ENCODE measurements at places on chromosomes 1 and 21.

DNA sequence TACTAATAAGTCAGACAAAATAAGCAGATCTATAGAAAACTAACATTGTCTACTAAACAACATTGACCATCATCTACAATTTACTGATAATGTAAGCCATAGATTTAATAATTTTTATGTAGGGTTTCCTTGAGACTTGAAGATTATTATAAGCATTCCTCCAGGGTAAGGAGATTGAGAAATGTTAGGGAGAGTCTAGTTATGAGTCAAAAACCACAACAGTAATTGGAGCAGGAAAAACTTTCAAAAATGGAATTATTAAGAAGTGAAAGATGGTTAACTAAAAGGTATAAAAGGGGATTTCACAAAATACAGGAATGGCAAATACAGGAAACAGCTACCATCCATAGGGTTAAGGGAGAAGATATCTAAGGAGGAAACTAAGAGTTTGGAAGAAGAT, 12.4 kb upstream of the UHMK1 start:
- H3K4me3 ChIP-seq, result no peak overlapping the region
- no peak overlapping the region for H3K27ac ChIP-seq
- H3K36me3 ChIP-seq, result peaks cover 2% of the 10 kb centered on the region
- no peak for DNase-seq

DNA sequence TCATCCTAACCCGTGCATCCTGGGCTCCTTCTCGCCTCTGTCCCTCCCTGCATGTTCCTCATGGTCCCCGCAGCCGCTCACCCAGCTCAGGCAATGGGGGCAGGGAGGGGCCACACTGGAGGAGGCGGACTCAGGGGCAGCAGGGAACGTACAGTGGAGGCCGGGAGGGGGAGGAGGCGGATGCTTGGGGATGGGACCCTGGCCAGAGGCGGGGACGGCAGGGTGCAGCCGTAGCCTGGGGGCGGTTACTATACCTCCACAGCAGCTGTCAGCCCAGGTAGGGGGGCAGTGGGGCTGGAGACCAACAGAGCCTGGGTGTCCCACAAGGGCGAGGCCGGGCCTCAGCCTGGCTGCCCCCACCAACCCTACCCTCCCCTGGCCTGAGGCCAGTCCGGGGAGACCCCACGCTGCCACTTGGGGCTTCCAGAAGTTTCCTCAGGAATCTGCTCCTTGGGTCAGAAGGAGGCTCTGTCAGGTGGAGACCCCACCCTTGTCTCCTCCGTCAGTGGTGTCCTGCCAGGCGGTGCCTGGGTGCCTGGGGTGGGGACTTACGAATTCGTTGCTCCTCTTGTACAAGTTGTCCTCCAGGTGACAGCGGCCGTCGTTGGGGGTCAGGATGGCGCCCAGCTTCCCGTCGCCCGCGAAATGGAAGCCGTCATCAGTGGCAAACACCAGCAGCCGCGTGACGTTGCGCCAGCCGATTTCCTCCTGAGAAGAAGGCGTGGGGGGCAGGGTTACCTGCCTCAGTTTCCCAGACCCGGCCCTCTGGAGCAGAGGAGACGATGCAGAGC, 20.7 kb downstream of the ITGB2 start:
- H3K27me3 ChIP-seq, result no peaks in the 10 kb centered on the region
- peaks cover 29% of the 10 kb centered on the region for H3K4me1 ChIP-seq
- peaks cover 14% of the 10 kb centered on the region for H3K36me3 ChIP-seq
- no peak overlapping the region for H3K27ac ChIP-seq

- peaks cover 9% of the 10 kb centered on the region for H3K36me3 ChIP-seq
- H3K27me3 ChIP-seq, result no peaks in the 10 kb centered on the region
- H3K4me1 ChIP-seq, result peaks cover 61% of the 10 kb centered on the region
- no peak for DNase-seq
- H3K4me3 ChIP-seq, result peak overlapping the region; percentile 95
Measured at GRCh38 chr1:39268112-39268581, 63.7 kb downstream of the MACF1 start.

- no peak overlapping the region for H3K4me3 ChIP-seq
- H3K27ac ChIP-seq, result no peak overlapping the region
- no peaks in the 10 kb centered on the region for H3K4me1 ChIP-seq
- H3K27me3 ChIP-seq, result peaks cover 39% of the 10 kb centered on the region
Measured at GRCh38 chr1:33436557-33437285, 5.8 kb upstream of the PHC2 start.

DNA sequence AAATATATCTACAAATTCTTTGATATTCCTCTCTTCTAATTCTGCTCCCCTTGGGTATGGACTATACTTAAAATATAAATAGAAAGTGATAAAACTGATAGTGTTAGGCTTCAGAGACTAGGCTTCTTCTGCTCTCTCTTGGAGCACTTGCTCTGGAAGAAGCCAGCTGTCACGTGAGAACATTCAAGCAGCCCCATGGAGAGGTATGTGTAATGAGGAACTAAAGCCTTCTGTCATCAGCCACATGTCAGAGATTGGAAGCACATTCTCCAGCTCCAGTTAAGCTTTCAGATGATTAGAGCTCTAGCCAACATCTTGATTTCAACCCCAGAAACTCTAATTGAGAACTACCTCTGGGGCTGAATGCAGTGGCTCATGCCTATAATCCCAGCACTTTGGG, 34.3 kb downstream of the XKR8 start:
- no peak overlapping the region for H3K4me3 ChIP-seq
- H3K36me3 ChIP-seq, result peaks cover 7% of the 10 kb centered on the region
- no peaks in the 10 kb centered on the region for H3K27me3 ChIP-seq
- H3K27ac ChIP-seq, result no peak overlapping the region
- DNase-seq, result no peak

DNA sequence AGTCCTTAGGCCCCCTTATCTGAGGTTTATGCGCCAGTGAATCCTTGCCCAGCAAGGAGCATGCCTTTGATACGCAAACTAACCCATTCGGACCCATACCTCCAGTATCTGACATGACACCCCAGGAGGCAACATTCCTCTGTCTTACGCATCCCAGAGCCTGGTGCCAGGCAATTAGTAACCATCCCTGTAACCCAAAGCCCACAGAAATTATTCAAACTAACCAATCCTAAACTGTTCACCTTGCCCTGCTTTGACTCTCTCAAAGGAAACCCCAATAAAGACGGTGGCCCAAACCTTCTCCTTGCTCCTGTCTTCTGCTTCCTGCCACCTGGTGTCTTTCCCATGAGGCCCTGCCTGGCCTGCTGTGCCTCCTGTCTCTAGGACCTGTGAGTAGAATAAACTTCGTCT, 36.4 kb downstream of the ZNF496 start:
- no peak for DNase-seq
- H3K27ac ChIP-seq, result no peak overlapping the region
- H3K4me1 ChIP-seq, result no peaks in the 10 kb centered on the region
- H3K27me3 ChIP-seq, result peaks cover 11% of the 10 kb centered on the region
- no peak overlapping the region for H3K4me3 ChIP-seq

DNA sequence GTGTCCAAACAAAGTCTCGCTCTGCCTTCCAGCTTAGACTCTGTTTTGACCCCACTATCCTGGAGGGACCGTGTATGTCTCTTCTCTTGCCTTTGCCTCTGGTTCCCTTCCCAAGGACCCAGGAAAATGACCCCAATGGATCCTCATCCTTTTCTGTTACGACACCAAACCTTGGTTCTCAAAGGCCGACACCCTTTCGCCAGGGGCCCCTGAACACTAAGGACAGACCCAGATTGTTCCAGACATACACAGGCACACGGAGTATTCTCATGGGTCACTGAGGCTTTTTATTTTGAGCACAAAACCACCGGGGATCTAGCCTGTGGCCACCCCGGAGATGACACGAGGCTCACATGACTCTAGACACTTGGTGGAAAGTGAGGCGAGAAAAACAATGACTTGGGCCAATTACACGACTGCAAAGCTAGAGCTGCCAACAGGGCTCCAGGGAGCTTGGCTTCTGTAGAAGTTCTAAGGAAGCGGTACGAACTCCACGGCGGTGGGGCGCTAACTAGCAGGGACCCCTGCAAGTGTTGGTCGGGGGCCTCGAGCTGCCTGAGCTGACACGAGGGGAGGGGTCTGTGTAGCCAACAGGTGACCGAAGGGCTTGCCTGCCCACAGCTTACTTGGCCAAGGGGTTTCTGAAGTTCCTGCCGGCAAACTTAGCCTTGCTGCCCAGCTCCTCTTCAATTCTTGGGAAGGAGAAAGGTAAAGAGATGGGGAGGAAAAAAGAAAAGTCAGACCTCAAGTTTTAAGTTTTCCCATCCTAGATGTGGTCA, 17.6 kb downstream of the ENO1 start:
- no peaks in the 10 kb centered on the region for H3K27me3 ChIP-seq
- no peak overlapping the region for H3K4me3 ChIP-seq
- H3K4me1 ChIP-seq, result peaks cover 16% of the 10 kb centered on the region
- no peaks in the 10 kb centered on the region for H3K36me3 ChIP-seq
- no peak for DNase-seq

DNA sequence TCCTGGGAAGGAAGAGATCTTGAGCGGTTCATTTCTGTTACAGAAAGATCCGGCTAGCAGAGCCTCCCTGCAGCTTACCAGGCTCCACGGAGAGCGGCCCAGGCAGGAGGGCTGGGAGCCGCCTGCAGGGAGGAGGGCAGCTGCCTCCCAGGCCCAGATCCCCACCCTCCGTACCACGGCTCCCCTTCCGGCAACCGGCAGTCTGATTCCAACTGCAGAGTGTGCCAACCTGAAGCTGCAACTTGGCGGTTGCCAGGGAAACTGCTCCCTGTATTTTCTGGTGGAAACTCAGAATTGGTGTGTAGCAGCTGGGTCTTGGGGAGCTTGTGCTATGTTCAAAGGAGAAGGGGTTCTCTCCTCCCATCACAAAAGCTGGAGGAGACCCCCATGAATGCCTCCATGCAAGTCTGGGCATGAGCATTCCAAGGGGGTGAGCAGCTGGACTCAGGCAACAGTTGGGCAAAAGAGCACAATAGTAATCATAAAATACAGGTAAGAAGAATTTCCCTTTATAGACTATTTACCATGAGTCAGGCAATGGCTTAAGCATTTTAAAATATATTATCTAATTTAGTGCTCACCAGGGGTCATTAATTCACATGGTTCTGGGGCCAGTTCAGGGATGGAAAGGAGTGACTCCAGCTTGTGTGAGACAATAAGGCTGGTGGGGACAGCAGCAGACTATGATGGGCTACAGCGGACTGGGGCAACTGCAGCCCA, 46.1 kb upstream of the KAZN start:
- DNase-seq, result no peak
- no peaks in the 10 kb centered on the region for H3K36me3 ChIP-seq
- no peak overlapping the region for H3K27ac ChIP-seq
- H3K27me3 ChIP-seq, result peaks cover 23% of the 10 kb centered on the region

DNA sequence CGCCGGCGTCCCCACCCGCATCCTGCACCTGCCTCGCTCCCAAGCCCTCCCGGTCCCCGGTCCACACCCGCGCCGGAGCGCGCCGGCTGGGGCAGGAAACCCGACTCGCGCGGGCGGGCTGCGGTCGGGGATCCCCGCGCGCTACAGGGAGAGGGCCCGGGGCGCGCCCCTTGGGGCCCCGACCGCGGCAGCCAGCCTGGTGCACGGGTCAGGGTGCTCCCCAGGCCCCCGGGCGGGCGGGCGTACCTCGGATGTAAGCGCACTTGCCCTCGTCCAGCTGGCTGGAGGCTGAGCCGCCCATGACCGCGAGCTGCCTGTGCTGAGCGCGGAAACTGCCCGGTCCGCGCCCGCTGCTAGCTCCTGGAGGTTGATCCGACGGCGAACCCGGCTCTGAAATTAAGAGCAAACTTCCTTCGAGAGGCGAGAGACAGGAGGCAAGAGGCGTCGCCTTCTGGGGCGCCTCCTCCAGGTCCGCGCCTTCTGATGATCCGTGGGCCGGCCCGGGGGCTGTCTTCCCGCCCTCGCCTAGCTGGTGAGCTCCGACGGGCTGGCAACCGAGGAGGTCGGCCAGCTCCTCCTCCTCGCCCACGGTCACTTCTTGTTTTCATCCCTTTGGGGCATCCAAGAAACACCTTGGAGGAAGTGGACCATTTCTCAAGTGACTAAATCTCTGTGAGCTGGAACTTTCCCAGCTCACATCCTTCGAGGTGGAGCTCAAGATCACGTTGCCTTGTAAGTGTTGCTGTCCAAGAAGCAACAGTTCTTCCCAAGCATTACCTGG, at the start of gene NIBAN1:
Gene NIBAN1 (minus strand): TSS at position 453 of the 781 bp plus-strand sequence. CDS start 152 bp downstream, at position 301.
- H3K27ac ChIP-seq, result peak within 1 kb of the TSS; percentile 99
- H3K4me1 ChIP-seq, result peaks cover 57% of the 10 kb centered on the region
- H3K27me3 ChIP-seq, result no peaks in the 10 kb centered on the region
- H3K36me3 ChIP-seq, result peaks cover 3% of the 10 kb centered on the region
- peak; percentile 72 for DNase-seq
- H3K4me3 ChIP-seq, result peak within 1 kb of the TSS; percentile 96

- no peaks in the 10 kb centered on the region for H3K27me3 ChIP-seq
- H3K4me1 ChIP-seq, result peaks cover 29% of the 10 kb centered on the region
- no peak overlapping the region for H3K4me3 ChIP-seq
- H3K36me3 ChIP-seq, result no peaks in the 10 kb centered on the region
Measured at GRCh38 chr21:41866274-41866809, 12.8 kb downstream of the PRDM15 start.

GRCh38 chr21:45424854-45425795, 20.2 kb downstream of the COL18A1 start:
- peaks cover 2% of the 10 kb centered on the region for H3K4me1 ChIP-seq
- H3K36me3 ChIP-seq, result peaks cover 3% of the 10 kb centered on the region
- no peak overlapping the region for H3K27ac ChIP-seq
- H3K27me3 ChIP-seq, result peaks cover 15% of the 10 kb centered on the region
- DNase-seq, result no peak

DNA sequence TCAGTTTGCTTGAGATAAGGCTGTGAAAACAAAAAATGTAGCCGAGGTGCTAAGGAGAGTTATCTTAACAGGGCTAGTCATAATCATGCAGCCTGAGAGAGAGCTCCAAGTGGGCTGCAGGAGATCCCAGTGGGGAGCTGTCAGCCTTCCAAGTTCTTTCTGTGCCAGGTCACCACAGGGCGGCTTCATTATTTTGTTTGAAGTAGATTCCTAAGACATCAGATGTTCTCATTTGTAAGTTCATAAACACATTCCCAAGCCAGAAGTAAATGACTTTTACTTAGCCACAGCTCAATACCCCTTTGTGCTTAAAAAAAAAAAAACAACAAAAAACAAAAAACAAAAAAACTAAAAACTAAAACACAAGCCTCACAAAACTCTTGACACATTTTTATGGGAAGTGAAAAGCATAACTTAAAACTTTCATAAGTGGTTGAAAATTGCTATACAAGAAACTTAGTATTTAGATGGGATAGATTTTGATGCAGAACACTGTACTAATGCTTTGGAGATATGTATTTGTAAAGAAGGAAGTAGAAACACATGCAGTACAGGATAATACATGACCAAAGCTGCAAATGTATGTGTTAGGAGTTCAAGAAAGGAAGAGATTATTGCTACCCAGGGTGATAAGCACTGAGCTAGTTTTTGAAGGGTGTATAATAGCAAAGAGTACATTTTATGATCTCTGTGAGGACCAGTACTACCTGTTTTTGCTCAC, 8.6 kb downstream of the CDC14A start:
- H3K27ac ChIP-seq, result peak overlapping the region; percentile 100
- H3K36me3 ChIP-seq, result peaks cover 24% of the 10 kb centered on the region
- no peaks in the 10 kb centered on the region for H3K27me3 ChIP-seq
- peaks cover 70% of the 10 kb centered on the region for H3K4me1 ChIP-seq
- H3K4me3 ChIP-seq, result peak overlapping the region; percentile 82
- no peak for DNase-seq

DNA sequence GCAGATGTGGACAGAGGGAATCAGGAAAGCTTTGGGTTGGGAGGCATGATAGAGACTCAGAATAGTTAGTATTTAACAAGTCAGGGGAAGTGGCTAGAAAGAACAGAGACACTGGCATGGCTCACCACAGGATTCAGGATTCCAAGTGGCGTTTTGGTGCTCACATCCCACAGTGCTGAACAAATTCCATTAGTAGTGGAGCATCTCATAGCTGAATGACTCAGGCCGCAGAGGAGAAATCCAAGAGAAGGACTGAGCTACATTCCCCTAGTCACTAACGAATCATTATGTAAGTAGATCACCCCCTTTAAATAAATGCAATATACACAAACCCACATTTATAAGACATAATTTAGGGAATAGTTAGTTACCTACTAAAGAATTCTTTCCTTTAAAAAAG, 5.0 kb upstream of the KCNJ9 start:
- no peak overlapping the region for H3K4me3 ChIP-seq
- DNase-seq, result no peak
- no peak overlapping the region for H3K27ac ChIP-seq
- peaks cover 11% of the 10 kb centered on the region for H3K4me1 ChIP-seq

Data from T-helper 17 cell (primary cell).